ENCODE measurements at places on chromosomes 12 and 14.

GRCh38 chr12:115413626-115414025, 729.7 kb upstream of the TBX3 start:
- DNase-seq: no peak

GRCh38 chr12:57237596-57237931, 8.1 kb downstream of the SHMT2 start:
- DNase-seq: peak; percentile 65

- no peak for DNase-seq
These were observed 57.6 kb upstream of the CNTN1 start for GRCh38 chr12:40634517-40635131.

DNA sequence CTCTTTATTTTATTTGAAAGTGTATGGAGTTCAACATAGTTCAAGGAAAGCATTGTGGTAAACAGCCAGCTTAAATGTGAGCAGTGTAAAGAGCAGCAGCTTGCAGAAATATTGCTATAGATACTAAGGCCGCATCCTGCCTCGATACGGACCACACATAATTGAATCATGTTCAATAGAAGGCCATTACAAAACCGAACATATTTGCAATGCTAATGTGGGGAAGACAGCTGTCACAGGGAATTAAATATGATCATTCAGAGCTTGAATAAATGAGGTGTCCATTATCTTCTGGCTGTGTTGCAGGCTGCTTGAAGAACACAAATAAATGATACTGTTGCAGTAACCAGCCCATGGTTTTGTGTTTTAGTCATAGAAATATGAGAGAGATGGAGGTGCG, 173.2 kb downstream of the BRMS1L start:
- DNase-seq: no peak

DNA sequence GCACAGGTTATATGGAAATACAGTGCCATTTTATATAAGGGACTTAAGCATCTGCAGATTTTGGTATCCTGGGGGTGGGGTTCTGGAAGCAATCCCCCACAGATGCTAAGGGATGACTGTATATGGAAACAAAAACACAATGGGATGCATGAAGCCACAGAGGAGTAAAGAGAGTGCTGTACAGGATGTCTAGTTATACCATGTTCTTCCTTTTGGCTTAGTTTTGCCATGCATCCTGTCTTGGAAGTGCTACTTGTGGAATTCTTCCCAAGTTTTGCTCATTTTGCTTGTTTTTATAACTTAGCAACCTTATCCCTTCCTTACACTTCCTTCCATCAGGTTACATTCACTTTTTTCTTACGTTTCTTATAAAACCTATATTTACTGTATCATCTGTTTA, 55.6 kb downstream of the TRMT5 start:
- no peak for DNase-seq

DNA sequence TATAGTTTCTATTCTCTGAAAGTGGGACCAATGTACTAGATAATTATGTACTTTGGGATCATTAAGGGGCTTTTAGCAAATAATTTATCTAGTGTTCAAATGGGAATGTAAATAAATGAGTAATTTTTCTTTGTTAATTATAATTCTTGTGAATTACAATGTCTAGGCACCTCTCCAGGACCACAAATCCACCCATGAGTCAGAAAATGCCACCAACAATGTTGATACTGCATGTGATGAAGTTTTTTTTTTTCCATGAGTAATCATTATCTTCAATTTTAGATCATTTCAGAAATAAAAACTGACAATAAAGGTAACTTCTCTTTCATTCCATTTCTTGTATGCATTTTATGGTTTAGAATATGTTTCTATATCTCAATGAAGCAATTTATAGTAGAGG, 470.3 kb downstream of the VRK1 start:
- DNase-seq: no peak

- DNase-seq: no peak
These were observed 1.0 kb downstream of the BLTP3B start for GRCh38 chr12:100141666-100141997.

GRCh38 chr14:100885617-100886016, 17.9 kb downstream of the RTL1 start:
- DNase-seq: no peak

Measured in endodermal cell (in vitro differentiated cells).